ENCODE measurements at places on chromosomes 11 and 22.

DNA sequence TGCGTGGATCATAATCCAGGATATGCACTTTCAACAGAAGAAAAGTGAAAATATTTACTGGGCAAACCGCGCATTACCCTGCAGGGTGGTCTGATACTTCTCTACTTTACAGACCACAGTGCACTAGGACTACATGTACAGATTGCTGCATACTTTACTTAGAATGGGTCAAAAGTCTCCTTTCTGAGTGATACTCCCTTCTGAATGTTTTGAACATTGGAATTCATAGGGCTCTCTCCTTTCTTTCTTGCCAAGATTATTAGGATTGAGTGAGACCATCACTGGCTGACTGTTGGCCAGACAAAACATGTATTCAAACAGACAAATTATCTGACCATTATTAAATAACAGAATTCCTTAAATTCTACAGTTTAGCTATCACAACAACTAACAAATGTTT lies 6.6 kb upstream of the FIBIN start:
- DNase-seq = no peak

DNA sequence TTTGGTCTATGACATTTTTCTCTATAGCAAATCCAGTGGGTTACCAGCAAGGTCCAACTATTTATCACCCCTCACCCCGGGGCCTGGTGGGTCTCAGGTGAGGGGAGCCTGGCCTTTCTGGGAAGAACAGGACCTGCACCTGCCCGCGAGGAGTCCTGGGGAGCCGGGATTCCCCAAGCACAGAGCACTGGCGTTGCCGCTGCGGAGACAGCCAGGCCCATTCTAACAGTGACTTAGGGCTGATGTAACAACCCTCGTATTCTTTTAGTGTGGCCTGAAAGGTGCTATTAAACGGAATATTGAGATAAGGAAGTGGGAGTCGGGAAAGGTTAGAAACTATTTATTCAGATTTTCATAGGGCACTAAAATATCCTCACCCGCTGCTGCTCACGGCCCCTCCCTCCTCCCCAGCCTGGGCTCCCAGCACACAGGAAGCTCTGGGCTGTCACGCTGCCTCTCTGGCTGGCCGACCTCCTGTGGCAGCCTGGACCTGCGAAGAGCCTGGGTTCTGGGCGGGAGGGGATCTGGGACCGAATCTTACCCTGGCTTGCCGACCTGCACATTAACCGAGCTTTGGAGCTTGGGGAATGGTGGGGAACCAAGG lies 141.2 kb downstream of the MIAT start:
- no peak for DNase-seq

GRCh38 chr22:49883294-49883640 lies 29.6 kb downstream of the ZBED4 start:
- DNase-seq = peak; percentile 10

DNA sequence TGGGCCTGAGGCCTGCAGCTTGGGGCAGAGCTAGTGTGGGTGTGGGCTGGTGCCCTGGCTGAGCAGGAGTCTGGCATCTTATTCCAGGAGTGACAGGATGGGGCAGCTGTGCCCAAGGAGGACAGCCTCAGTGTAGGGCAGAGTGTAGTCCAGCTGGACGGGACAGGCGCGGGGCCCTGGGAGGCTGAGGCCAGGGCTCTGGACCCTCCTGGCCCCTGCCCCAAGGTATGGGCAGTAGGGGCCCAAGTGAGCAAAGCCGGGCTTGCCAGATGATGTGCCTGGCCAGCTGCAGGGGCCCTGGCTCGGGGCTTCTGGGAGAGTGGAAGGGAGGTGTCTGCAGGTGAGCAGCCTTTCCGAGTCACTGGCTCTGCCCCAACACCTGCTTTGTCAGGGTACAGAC lies 1190.9 kb downstream of the BRD1 start:
- DNase-seq = no peak

DNA sequence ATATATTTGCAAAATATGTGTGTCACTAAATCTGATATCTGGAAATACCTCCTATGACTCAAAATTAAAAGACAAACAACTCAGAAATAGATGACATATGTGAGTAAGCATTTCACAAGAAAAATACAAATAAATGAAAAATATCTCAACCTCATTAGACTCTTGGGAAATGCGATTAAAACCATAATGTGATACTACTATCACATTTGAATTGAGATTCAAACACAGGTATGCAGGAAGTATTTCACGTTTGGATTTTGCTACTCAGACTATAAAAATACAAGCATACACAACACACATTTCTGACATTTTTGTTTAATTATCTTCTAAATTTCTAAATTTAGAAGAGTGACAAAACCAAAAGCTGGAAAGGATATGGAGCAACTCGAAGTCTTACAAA lies 811.9 kb upstream of the LRRC4C start:
- DNase-seq = no peak

GRCh38 chr11:816433-816779 lies 2.3 kb upstream of the PNPLA2 start:
- no peak for DNase-seq

GRCh38 chr11:39268176-39268690 lies 2191.2 kb downstream of the LRRC4C start:
- no peak for DNase-seq
